ENCODE measurements at places on chromosomes 4 and X.

- DNase-seq = peak; percentile 58
Observed at GRCh38 chrX:22063284-22063683, 31.2 kb downstream of the PHEX start.

GRCh38 chr4:41214136-41214824 is at the start of gene APBB2:
Gene APBB2 (minus strand): TSS chr4:41214542. CDS start chr4:41033254, 181,288 bp downstream.
- peak; percentile 87 for DNase-seq

DNA sequence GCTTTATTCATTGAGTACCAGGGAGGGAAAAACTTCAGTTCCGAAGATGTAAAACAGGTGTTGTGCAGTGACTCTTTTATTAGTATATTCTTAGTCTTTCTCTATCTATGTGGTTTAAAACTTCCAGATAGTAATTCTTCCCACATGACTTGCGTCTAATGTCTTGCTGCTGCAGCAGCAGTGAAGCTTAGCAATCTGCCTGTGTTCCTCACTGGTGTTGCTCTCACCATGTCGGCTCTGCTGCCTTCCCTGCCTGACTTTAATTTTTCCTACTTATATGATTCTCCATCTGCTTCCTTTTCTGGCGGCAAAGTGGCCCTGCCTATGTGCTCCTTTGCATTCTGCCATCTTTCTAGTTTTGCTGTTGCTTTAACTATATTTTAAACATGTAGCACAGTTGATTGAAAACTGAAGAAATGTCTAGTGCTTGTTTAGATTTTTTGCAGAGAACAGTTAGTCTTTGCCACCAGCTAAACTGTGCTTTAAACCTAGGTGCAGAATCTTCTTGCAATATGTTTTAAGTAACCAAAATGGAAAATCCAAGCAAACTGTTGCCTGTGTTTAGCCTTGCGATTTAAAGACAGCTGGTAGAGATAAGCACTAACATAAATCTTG is 1934.2 kb upstream of the IGFBP7 start:
- no peak for DNase-seq

DNA sequence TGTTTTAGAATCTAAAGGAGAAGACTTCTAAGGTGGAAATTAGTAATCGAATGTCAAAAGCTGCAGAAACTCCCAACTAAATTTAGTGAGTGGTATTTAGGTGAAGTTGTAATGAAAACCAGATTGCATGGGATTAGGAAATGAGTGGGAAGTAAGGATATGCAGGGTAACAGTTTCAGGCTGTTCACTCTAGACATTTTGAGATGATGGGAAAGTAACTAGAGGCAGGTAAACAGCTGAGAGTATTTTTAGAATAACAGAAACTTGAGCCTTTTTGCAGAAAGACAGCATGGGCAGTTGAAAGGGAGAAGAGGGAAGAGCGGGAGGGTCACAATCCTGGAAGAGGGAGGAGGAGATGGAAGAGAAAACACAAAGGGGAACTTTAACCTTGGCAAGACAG is 12.7 kb downstream of the SPRY1 start:
- no peak for DNase-seq

GRCh38 chr4:7398788-7399439 is 35.8 kb downstream of the PSAPL1 start:
- no peak for DNase-seq

DNA sequence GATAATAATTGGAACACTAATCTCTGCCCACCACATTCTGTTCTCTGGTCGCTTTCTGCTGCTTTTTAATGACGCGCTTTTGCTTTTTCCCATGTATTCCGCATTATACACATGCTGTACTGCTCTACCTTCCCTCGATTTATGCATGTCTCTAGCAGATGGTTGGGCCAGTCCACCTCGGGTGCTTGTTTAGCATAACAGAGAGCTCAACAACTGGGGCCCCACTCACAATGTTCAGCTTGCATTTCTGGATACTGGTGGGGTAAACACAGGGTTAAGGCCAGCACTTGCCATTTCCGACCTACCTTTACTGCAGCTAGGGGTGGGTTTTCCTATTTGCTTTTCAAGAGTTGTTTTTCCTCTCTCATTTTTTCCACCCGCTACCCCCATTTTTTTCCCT is 255.8 kb downstream of the SOX3 start:
- DNase-seq = no peak

GRCh38 chr4:102684610-102685052 is 76.1 kb downstream of the MANBA start:
- peak; percentile 41 for DNase-seq

- no peak for DNase-seq
Observed at GRCh38 chrX:18895189-18895951, 88.5 kb downstream of the PHKA2 start.

DNA sequence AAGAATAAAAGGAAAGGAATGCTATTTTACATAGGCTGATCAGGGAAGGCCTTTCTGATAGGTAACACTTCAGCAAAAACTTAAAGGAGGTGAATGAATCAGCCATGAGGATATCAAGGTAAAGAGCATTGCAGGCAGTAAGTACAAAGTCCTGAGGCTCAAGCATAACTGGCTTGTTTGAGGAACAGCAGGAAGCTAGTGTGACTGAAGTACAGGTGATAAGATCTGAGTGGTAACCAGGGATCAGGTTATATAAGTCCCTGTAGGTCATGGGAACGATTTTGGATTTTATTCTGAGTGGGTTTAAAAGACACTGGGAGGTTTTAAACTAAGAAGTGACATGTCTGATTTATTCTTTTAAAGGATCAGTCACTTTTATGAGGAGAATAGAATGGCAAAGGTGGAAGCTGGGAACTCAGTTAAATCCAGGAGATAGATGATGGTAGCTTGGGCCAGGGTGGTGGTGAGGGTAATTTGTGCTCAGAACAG is 47.1 kb upstream of the THOC2 start:
- DNase-seq = no peak

GRCh38 chr4:6268650-6269615 is 717 bp upstream of the WFS1 start:
- no peak for DNase-seq

DNA sequence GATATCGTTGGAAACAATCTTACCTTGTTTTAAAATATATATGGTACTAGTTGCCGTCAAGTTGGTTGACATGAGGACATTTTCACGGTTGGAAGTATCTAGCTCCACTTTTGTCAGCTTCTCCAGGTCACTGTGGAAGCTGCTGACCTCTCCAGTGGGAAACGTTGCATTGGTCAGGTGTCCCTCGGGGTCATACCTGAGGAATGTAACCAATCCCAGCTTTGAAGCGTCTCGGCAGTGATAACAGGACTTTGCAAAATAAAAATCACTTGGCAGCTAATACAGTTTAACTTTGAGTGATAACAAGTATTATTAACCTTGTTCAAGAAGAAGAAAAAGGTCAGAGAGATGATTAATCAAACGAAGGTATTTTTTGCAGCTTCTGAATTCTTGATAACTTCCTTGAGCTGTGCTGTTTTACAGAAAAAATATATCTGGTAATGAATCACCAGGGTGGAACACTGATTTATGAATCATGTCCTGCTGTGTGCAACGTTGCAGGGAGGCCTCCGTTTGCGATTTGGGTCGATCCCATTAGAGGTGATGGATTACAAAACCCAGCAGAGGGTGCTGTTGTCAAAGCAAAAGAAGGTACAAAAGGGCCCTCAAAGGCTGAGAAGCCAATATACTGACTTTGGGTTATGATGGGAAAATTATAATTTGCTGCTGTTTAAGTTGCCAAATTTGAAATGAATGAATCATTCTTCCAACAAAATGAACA is 60.1 kb downstream of the SH2D1A start:
- DNase-seq = peak; percentile 66

DNA sequence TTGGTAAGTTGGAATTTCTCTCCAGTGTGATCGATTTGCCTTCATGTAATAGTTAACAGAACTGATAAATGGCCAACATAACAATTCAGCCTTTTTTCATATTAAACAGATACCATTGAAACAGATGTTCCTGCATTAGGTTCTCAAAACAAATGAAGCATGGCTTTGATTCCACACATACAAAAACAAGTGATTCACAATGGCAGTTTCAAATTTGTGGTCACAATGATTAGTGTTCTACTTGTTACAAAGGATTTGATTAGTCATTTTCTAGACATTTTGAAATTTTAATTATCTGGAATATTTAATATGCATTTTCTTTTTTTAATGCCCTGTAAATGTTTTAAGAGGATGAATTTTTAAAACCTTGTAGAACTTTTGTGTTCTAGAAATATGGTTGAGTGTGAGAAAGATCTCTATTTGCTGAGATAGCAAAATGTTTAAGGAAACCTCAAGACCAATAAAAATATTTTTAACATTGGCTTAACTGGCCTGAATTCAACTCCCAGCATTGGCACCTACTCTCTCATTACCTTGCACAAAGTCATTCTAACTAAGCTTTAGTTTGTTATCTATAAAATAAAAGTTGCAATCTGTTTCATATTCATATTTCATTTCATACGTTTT is 18.9 kb upstream of the GLRA3 start:
- no peak for DNase-seq

GRCh38 chrX:20237864-20238263 is 28.8 kb downstream of the RPS6KA3 start:
- peak; percentile 15 for DNase-seq

GRCh38 chr4:139575072-139575471 is 19.1 kb upstream of the SETD7 start:
- no peak for DNase-seq

DNA sequence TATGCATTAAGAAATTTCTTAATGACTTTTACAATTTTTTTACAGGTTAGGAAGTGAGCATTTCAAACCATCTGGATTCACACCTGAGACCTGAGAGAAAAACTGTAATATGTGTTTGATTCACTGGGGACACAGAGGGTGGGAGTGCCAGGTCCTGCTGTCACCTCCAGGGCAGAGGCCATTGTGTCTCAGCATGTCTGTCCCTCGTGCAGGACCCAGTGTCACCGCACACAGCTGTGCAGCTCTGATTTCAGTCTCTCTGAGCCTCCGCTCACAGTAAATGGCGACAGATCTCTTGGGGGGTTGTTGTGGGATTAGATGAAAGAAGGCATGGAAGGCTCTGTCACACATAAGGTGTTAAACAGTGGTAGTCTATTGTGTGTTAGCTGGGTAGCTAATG is 23.0 kb upstream of the CLDN24 start:
- DNase-seq = no peak

DNA sequence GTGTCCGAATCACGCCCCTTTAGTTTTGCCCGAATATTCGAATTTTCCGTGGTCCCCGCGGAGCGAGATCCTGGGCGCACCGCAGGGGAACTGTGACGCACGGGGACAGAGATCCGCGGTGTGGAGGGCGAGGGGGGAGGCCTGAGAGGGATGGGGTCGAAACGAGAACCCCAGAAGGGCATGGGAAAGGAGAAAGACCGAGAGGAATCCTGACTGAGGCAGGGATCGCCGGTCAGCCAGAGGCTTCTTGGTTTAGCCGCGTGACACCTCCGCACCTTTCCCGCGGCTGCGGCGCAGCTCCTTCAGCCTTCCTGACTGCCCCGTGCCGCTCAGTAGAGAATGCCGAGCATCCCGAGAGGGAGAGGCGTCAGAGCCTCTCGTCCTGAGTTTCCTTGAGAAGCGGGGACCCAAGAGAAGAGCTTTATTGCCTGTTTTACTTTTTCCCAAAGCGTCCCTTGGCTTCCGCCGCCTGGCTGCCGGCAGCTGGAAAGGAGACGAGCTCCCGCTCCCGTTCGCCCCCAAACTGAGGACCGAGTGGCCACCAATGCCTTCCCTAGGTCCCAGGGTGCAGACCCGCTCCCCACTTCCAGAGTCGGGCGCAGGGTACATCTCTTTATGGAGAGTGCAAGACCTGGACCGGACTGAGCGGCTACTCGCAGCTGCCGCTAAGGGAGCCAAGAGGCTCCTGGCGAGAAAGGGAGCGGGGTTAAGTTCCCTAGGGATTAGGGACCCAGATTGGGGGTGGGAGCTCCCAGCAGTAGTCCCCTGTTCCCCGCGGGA is 911 bp upstream of the GPR50 start:
- DNase-seq = no peak

GRCh38 chr4:80101792-80102116 is 28.7 kb upstream of the ANTXR2 start:
- DNase-seq = no peak

- peak; percentile 1 for DNase-seq
Observed at GRCh38 chr4:79611026-79611425, 203.0 kb upstream of the GK2 start.

- DNase-seq = no peak
Observed at GRCh38 chrX:154020536-154021115, 924 bp upstream of the IRAK1 start.

DNA sequence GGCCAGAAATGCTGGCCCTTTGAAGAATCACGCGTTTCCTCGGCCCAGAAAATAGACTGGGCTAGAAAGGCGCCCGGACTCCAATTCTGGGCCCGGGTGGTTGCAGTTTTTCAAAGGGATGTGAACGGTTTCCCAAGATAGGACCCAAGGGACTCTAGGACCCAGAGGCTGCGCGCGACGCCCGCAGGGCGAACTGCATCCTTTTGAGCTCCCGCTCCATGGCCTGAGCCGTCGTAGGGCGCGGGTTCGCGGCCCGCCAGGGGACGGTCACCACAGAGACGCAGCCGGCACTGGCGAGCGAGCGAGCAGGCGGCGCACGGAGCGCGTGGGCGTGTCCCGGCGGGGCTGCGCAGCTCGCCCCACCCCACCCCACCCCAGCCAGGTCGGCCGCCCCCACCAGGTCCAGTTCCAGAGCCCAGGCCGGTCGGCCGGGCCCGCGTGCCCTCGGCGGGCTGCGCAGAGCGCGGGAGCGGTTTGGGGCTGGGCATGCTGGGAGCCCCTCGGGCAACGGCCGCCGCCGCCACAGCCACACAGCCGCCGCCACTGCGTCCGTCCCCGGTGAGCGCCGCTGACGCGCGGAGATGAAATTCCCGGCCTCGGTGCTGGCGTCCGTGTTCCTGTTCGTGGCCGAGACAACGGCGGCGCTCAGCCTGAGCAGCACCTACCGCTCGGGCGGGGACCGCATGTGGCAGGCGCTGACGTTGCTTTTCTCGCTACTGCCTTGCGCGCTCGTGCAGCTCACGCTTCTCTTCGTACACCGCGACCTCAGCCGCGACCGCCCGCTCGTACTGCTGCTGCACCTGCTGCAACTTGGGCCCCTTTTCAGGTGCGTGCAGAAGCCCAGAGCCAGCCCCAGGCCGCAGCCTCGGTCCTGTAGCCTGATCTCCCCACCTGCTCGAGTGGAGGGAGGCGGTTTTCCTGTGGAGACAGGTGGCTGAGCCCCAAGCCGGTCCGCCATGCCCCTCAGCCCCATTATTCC is at the start of gene XK:
TSS of gene XK (plus strand) at position 411 of the 979 bp plus-strand sequence. CDS start at position 582, 171 bp downstream.
- peak; percentile 2 for DNase-seq

- peak; percentile 33 for DNase-seq
Observed at GRCh38 chr4:123750044-123750443, 353.4 kb downstream of the SPRY1 start.

GRCh38 chrX:112698946-112699345 is 19.2 kb upstream of the LHFPL1 start:
- no peak for DNase-seq

All from renal cortical epithelial cell (primary cell).